ENCODE measurements at places on chromosomes 2 and 18.

- no peak for DNase-seq
Measured at GRCh38 chr2:86081724-86082123, 24.0 kb downstream of the POLR1A start.

GRCh38 chr2:209577376-209578357, 153.8 kb downstream of the MAP2 start:
- no peak for DNase-seq

GRCh38 chr2:105588581-105588980, 156.1 kb upstream of the NCK2 start:
- DNase-seq = no peak

GRCh38 chr18:59448546-59448945, 89.5 kb upstream of the LMAN1 start:
- DNase-seq = no peak

All from CD8-positive, alpha-beta memory T cell (primary cell).